DMS153 (cell line): ENCODE measurements at places on chromosomes 5 and 9.

DNA sequence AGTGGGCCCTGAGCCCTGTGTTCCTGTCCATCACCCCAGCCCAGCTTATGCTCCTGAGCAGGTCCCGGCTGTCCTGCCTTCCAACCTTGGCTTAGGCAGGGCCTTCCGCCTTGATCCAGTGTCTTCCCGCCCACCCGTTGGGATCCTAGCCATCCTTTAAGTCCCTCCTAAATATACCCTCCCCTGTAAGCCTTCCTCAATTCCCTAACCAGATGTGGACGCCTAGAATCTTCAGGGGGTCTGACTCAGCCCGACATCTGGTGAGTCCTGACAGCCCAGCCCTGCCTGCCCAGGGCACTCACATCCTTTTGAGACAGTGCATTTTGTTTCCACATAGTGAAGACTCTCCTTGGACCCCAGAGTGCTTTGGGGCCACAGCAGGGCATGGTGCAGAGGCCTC, 23.7 kb downstream of the SLC6A7 start:
- no peak for DNase-seq

- no peak for DNase-seq
Measured at GRCh38 chr9:19640014-19640413, 148.8 kb downstream of the SLC24A2 start.

DNA sequence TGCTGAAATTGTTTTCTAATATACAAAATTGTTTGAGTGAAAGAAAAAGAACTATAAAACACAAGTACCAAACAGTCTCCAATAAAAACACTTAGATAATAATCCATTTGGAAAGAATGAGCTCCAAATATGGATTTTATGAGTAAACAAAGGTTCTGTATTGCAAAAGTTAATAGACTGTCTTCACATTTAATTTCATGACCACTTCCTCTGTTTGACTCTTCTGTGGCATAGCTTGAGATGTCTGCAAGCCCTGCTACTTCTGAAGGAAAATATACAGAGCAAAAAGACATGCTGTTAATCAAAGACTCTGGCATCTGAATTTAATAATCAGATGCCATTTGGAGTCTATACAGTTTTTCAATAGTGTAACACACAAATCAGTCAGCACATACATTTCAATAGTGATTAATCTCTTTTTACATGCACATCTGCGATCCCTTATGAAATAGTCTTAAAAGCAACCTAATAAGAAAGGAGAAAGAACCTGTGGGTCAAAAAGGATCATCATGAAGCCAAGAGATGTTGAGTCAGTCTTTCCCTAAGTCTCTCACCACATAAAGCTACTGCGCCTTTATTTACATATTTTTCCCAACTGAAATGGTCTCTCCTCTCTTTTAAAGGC, 165.4 kb upstream of the LHFPL2 start:
- no peak for DNase-seq

DNA sequence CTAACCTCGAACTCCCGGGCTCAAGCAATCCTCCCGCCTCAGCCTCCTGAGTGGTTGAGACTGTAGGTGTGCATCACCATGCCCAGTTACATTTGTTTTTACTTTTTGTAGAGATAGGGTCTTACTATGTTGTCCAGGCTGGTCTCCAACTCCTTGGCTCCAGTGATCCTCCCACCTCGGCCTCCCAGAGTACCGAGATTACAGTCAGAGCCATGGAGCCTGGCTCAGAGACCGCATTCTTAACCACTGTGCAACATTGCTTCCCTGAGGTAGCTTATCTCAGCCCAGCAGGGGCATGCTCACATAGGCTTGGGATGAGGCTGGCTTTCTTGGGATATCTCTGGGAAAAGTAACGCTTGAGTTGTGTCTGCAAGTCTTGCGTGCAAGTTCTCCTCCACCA, 99.7 kb downstream of the SPRY4 start:
- DNase-seq: no peak

- DNase-seq: no peak
Measured at GRCh38 chr5:8226148-8226547, 357.2 kb downstream of the MTRR start.

DNA sequence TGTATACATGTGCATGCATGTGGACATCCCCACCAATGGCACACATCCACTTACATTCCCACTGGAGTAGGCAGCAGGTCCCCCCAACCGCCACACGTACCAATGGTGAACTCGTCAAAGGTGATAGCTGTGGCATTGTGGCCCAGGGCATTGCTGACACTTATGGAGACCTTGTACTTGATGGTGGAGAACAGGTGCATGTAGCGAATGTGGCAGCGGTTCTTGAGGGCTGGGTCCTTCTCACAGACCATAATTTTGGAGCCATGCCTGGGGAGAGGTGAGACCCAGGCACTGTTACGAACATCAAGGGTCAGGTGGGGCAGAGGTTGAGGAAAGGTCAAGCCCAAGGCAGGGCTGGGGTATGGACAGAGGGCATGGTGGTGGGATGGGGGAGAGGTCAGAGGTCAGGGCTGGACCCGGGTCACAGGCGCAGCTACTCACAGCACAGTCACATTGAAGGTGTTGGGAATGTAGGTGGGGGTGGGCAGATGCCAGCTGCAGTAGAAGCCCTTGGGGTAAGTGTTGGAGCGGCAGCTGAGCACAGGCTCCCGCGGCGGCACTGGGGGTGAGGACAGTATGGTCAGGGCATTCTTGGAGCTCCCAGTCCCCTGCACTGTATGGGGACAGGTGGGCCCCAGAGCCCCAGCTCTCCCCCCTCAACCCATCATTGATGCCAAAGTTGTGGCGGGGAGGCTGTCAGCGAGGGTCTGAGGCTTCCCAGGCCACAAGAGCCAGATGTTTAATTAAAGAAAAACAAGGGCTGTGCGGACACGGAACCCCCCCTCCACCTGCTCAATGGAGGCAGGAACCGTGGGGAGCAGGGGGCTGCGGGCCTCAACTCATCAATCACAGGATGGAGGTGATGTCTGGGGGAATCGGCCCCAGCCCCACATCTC, 31.9 kb downstream of the CNTFR start:
- no peak for DNase-seq

GRCh38 chr9:90287567-90288274, 354.9 kb downstream of the DIRAS2 start:
- no peak for DNase-seq

- no peak for DNase-seq
Measured at GRCh38 chr9:91658513-91659105, 235.0 kb upstream of the NFIL3 start.

DNA sequence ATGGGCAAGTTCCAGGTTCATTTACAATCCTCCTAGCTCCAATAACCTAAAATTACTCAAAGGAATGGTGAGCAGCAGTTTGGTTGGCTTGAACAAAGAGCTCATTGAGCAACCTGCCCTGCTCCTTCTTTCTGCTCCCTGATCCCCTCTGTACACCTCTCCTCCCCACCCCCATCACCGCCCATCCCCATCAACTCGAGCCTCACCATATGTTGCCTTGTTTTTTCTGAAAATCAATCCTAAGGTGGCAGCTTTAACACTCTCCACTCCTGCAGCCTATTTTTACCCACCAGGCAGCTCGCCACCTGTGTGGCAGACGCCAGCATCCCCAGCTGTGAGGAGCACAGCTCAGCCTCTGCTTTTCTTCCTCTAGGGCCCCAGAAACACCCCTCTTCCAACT, 533.4 kb upstream of the BRINP1 start:
- DNase-seq: no peak

DNA sequence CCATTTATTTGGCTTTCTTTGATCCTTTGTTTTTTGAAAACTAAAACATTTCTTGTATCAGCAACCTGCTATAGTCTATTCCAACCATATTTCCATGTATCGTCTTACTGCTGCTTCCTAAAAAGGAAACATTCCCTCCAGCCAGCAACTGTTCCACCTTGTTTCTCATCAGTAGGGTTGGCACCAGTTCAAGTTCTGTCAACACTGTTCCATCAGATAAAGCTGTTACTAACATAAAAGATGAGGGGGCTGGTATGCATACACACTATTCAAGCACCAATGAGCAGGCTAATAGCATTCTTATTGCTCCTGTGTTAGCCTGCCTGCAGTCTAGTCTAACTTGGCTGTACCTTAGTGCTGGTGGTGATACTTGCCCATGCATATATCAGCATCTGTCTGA, 178.3 kb downstream of the CWC27 start:
- DNase-seq: peak; percentile 65

- no peak for DNase-seq
Measured at GRCh38 chr5:128144491-128144890, 60.9 kb downstream of the SLC12A2 start.

DNA sequence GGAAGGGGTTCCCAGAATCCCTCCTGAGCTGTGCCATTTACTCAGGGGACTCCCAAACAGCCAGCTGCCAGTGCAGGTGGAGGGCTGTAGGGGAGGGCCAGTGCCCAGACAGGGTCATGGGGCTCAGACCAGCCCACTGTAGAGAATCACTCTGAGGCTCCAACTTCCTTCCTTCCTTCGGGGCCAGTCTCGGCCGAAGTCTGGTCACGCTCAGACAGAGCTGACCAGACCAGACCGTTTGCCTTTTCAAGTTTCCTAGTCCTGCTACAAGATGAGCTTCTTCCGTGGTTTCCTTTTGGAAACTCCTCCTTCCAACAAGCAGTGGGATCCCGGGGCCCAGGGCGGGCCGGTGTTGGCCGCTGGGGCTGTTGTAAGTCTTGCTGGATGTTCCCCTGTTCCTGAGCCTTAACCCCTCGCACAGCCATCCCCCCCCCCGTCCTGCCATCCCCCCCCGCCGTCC, 52.6 kb downstream of the SAR1B start:
- no peak for DNase-seq

- no peak for DNase-seq
Measured at GRCh38 chr9:124017051-124017928, 5.7 kb downstream of the LHX2 start.
